ENCODE measurements at places on chromosomes 5 and 9.

- DNase-seq, result no peak
Measured at GRCh38 chr9:93642961-93643360, 66.6 kb downstream of the PHF2 start.

- no peak for DNase-seq
Measured at GRCh38 chr5:172493002-172493401, 38.7 kb upstream of the SH3PXD2B start.

GRCh38 chr9:4077499-4078102, 222.3 kb downstream of the GLIS3 start:
- DNase-seq, result peak; percentile 5

DNA sequence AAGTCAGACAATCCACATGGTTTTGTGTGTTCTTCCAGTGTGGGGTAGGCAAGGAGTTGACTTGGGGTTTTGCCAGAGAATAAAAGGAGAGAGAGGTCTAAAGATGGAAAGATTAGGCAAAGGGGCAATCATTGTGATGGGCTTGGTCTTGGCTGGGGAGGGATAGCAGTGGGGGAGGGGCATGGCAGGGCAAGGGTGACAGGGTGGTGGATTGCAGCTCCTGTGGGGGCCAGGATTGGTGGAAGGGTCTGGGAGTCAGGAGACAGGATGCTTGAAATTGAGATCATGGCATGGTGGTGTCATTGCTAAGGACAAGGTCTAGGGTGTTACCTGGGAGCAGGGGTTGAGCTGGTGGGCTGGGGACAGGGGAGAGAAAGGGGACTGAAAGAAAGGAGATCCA, 57.6 kb downstream of the ZNF618 start:
- no peak for DNase-seq

- no peak for DNase-seq
Measured at GRCh38 chr9:87029905-87030304, 82.6 kb upstream of the GAS1 start.

- no peak for DNase-seq
Measured at GRCh38 chr5:71932131-71932654, 175.1 kb upstream of the MAP1B start.

GRCh38 chr5:101687349-101687985, 608.6 kb downstream of the SLCO4C1 start:
- no peak for DNase-seq

DNA sequence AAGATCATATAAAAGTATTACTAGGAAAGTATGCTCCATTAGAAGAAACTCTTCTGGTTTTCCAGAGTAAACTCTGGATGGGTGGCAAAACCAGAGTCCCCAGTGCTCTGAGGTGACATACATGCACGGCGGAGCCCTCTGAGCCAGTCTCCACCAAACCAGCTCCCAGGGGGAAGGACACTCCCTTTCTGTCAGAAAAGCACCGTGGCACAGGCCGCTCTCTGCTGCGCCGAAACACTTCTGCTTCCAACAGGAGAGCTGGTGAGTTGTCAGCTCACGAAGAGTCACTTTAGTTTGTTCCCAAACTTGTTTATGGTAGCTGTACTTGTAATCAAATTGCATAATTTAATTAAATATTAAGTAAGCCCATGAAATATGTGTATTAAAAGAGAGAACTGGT, 184.6 kb downstream of the CDK5RAP2 start:
- no peak for DNase-seq

GRCh38 chr5:14481349-14481748, 100.2 kb upstream of the OTULINL start:
- no peak for DNase-seq

- peak; percentile 50 for DNase-seq
Measured at GRCh38 chr9:95127249-95128176, 190.0 kb downstream of the FANCC start.

DNA sequence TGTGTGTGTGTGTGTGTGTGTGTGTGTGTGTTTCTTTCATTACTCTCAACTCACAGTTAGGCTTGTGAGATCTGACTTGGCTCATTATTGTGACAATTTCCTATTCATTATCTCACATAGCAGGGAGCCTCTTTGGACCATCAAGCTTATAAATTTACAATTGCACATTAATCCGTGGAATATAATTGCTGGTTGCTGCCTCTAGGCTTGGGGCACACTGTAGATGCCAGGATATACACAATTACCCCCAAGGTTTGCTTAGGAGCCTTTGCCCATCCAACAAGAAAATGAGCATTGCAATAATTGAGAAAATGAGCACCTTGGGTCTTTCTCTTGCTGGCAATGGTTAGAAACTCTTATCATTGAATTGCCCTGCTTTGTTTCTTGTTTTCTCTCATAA, 161.6 kb upstream of the DMRTA1 start:
- no peak for DNase-seq

DNA sequence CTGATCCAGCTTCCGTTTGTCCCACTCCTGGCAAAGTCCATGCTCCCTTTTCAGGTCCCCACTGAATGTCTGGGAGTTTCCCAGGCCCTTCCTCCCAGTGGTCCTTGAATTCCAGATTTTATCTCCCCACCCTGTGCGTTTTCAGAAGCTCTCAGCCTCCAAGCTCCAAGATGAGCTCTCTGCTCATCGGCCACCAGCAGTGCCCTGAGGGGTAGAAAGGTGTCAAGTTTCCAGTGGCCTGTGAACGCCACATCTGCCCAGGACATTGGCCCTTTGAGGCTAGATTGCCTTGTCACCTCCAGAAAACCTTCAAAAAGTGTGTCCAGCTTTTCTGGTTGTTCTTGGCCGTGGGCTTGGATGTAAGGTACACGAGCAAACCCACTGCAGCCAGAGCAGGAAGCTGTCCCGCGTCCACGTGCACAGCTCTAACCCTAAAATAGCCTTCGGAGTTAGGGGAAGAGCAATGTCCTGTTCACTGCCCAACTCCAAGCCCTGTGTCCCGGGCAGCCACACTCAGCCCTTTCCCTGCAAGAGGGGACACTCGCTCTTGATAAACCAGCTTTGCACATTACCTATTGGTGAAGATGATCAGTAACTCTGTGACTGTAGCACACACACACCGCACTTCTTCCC, 10.9 kb upstream of the LRRC14B start:
- no peak for DNase-seq

DNA sequence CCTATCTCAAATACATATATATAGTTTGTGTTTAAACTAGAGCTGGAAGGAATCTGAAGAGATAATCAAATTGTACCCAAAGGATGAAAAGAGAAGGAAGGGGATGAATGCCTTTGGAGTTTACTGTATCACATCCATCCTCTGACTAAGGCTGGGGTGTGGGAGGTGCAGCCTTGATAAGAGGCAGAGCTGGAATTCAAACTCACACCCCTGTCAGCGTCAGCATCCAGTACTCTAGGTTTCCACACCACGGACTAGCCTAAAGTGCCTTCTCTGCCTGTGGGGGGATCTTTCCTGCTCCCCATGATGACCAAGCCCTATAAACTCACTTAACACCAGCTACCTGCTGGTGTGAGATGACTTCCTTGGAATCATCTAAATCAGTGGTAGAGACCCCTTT, 48.1 kb downstream of the EPB41L4B start:
- no peak for DNase-seq

- no peak for DNase-seq
Measured at GRCh38 chr5:136594416-136594815, 229.1 kb upstream of the TRPC7 start.

Measured in T-cell (primary cell).